Uterine smooth muscle cell (primary cell): ENCODE measurements at places on chromosomes 16 and 17. TPM values are rescaled to one million over a fixed set of nuclear protein-coding genes. Genes with fewer than 3 reads are reported as not detected.

The CES5A gene
- total RNA-seq: not detected in 2 replicates

The IL34 gene
- total RNA-seq: 2.0 and 6.2 TPM in 2 replicates

The PPP1R27 gene
- total RNA-seq: not detected in 2 replicates

The AGRP gene
- total RNA-seq: not detected in 2 replicates

The SEC14L5 gene
- under 0.01 TPM in 1 of 2 replicates, not detected in the other for total RNA-seq

The SCPEP1 gene
- total RNA-seq: 48.0 and 72.7 TPM in 2 replicates

The SRCIN1 gene
- total RNA-seq: under 0.01 and 0.12 TPM in 2 replicates

The CNGB1 gene
- not detected in 2 replicates for total RNA-seq

The PHF23 gene
- total RNA-seq: 42.5 and 45.5 TPM in 2 replicates

The SLFN14 gene
- not detected in 2 replicates for total RNA-seq

The TBX2 gene
- total RNA-seq: 21.0 and 46.5 TPM in 2 replicates

The FBXO39 gene
- 0.25 and 0.33 TPM in 2 replicates for total RNA-seq

The LONP2 gene
- 62.0 and 70.5 TPM in 2 replicates for total RNA-seq

The HOXB8 gene
- total RNA-seq: 0.22 TPM in 1 of 2 replicates, not detected in the other

The KRTAP4-5 gene
- total RNA-seq: not detected in 2 replicates

The USH1G gene
- total RNA-seq: under 0.01 TPM in 1 of 2 replicates, not detected in the other

The NUPR1 gene
- 12.1 and 30.9 TPM in 2 replicates for total RNA-seq

The KRT12 gene
- under 0.01 TPM in 1 of 2 replicates, not detected in the other for total RNA-seq

The POLR3K gene
- 4.0 and 6.8 TPM in 2 replicates for total RNA-seq

The MT1M gene
- 0.50 and 1.8 TPM in 2 replicates for total RNA-seq

The FBXL16 gene
- 0.37 and 0.44 TPM in 2 replicates for total RNA-seq
